ENCODE measurements at places on chromosomes 2 and 18.

GRCh38 chr18:11783716-11784331 is 67.4 kb upstream of the CHMP1B start:
- no peak for DNase-seq

- DNase-seq, result no peak
These were observed 168.5 kb downstream of the EN1 start for GRCh38 chr2:118678985-118679384.

DNA sequence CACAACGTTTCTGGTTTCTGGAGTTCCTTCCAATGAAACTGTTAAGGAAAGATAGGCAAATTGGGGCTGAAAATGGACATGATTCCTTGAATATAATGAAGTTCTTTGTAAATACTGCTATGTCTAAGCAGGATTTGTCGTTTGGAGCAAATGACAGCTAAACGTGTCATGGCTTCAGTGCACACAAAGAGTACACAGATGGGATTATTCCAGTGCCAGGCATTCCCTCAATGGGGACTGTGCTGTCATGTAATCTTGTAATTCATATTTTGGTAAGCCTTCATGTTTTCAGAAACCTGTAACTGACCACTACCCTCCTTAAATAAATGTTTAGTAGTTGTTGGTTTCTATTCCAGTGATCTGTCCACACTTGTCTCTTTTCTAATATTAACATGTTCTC is 404.7 kb upstream of the CDH7 start:
- no peak for DNase-seq

GRCh38 chr2:10909050-10909995 is 2.4 kb upstream of the KCNF1 start:
- no peak for DNase-seq

GRCh38 chr2:76953733-76954347 is 568.3 kb downstream of the LRRTM4 start:
- DNase-seq, result peak; percentile 50

DNA sequence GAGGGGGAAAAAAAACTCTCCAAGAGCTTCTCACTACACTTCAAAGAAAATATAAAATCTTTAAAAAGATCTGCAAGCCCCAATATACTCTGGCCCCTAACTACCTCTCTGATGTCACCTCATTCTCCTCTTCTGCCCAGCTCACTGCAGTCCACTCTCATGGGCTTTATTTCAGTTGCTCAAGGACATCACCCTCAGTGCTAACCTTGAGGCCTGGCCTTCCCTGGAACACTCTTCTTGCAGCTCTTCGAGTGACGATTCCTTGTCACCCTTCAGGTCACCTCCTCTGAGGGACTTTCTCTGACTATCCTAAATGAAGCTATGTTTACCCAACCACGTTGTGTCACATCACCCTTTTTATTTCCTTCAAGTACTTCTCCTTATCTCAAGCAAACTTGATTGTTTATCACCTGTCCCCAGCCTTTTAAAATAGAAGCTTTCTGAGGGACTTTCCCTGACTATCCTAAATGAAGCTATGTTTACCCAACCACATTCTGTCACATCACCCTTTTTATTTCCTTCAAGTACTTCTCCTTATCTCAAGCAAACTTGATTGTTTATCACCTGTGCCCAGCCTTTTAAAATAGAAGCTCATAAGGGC is 10.4 kb downstream of the RTTN start:
- DNase-seq, result no peak

DNA sequence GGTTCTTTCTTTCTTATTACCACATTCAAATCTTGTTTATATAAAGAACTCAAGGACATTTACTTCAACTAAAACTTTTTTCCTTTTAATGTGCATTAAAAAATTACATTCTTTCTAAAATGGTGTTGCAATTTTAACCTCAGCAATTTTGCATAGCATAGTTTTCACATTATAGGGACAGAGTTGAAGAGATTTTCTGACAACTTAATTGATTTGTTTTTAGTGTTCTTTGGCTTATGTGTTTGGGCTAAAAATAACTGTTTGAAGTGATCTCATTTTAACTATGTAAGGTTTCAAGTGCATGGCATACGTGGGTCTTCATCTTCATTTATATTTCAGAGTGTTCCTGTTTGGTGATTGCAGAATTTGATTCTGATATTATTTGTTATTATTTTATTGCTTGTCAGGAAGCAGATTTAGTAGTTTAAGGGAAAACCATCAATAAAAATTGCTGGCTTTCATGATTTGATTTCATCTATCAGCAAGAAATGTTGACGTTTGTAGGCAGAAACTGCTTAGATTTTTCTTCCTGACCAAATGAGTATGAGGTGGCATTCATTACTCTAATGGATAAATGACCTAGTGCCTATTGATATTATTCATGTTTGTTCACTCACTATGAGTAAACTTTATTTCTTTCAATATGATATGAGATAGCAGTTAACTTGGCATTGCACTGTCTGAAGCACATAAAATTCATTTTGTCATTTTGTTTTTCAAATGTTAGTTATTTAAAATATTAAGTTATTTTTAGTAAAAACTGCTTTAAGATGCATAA is 398.4 kb downstream of the NUP35 start:
- DNase-seq, result no peak

DNA sequence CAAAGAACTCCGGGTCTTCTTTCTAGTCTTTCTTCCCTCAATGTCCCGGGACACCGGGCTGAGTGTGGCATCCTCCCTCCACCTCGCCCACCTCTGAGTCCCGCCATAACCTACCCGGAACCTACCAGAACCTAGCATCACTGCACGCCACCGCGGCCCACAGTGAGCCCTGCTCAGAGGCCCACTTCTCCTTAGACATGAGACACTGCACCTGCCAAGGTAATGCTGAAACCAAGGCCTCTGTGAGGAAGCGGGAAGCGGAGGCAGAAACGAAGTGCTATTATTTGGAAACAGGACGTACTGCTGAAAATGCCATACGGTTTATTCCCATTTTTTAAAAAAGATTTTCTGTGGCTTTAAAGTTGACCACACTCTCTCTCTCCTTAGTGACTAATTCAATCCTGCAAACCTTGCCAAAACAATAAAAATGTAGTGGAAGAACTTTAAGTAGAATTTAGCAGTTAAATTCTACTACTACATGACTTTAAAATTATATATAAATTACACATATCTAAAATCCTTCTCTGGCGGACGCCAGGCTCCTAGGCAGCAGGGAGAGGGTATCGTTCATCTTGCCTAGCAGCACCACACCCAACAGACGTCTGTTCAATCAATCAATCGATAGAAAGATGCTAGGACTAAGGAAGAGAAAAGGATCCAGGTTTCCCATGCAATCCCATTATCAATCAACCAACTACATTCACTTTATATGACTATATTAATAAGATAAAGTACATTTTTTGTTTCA is 82.0 kb downstream of the ZNF516 start:
- DNase-seq, result no peak

GRCh38 chr2:130332271-130333073 is 10.2 kb upstream of the IMP4 start:
- DNase-seq, result peak; percentile 29

GRCh38 chr18:9594823-9595596 is 19.3 kb downstream of the PPP4R1 start:
- no peak for DNase-seq

GRCh38 chr18:27843783-27844777 is 332.9 kb downstream of the CDH2 start:
- no peak for DNase-seq

DNA sequence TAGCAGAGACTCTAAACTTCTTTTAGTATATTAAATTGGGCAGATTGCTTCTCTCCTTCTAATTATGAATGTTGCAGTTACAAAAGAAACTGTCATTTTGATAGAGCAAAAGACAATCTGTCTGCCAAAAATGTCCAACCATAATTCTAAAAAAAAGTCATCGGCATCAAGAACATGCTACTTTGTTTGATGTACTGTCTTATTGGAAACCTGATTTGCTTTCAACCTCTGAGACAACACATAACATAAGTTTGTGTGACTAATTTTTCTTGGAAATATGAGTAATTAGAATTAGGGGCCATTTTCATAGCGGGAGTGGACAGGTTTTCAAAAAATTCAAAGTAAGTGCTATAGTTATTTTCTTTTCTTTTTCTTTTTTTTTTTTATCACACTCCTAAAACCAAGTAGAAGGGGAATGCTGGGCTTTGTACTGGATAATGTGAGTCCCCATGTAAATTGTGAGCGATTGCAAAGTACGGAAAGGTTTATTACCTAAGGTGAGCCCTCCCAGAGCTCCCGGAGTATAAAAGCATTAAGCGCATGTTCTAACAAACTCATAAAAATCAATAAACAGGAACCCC is 59.1 kb downstream of the ZEB2 start:
- no peak for DNase-seq

DNA sequence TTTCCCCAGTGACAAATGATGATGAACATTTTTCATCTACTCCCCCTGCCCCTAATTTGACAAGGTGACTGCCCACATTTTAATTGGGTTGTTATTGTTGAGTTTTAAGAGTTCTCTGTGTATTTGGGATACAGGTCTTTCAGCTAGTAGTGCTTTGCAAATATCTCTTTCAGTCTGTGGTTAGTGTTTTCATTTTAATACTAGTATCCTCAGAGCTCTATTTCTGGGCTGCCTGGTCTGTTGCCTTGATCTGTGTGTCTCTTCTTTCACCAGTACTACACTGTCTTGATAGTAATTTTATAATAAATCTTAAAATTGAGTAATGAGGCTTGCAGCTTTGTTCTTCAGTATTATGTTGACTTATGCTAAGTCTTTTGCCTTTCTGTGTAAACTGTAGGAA is 19.7 kb downstream of the EIF5B start:
- no peak for DNase-seq

DNA sequence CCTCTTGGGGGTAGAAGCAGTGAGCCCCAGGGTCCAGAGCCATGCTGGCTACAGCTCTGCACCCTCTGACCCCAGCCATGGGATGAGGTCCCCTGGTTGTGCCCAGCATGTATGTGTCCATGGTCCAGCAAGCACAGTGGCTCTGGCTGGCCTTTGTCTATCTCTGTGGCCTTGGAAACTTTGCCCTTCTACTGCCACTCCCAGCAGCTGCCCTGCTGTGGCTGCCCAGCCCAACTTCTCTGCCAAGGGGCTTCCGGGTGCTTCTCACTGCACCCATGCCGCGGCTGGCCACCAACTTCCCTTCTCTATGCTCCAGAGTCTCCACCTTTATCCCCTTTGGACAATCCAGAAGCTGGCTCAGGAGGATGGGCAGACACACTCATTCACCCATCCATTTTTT is 18.8 kb downstream of the TMEM185B start:
- DNase-seq, result no peak

- no peak for DNase-seq
These were observed 184.8 kb downstream of the NR4A2 start for GRCh38 chr2:156147594-156148330.

DNA sequence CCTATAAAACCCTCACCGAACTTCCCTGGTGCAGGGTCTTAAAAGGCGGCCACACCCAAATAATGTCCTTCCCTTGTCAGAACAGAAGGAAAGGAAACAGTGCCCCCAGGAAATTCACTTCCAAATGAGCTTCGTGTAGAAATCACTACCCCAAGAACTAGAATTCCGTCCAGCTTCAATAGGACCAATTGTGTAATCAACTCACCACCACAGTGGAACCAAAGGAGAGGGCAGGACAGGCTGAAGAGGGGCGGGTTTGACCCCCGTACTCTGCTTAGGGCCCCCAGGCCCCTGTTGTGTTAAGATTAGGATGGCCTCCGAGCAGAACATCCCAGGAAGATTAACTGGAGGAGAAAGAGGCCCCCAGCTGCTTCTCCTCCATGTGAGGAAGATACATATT is 24.1 kb downstream of the GPR35 start:
- no peak for DNase-seq

GRCh38 chr18:31161757-31162418 is 768 bp downstream of the DSC1 start:
- DNase-seq, result no peak

DNA sequence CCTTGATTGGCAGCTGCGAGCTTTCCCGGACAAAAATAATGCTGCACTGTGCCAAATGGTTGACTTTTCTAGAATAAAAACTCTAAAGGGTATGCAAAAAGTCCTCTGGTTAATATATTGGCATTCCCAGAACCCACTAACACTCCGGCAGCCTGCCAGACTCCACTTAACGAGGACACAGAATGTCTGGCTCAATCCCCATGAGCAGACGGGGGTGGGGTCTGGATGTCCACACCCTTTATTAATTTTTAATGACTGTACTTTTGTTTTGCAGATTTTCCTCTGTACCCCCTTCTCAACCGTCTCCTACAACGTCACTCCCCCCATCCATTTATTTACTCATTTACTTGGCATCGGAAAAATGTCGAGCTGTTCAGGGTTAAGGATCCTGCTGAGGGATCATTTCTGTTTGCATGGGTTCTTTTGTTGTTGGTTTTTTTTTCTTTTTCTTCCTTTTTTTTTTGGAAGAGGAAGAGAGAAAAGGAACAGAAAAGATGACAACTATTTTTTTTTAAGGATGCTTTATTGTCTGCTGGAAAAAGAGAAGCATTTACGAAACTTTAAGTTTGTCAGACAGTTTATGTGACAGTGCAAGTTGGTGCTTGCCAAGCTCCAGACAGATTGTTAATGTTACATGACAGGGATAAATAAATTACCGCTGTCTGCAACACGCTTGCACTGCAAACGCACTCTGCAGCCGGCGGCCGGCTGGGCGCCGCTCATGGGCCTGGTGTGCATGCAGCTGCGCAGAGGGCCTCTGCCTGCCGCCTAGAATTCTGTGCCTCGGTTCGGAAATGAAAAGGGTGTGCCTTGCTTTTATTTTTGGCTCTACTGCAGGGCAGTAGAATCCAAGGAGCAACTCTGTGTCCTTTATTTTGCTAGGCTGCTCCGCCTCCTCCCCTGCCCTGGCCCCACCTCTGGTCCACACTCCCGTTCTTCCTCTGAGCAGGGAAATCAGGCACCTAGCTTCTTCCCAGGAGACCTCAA is 3.6 kb downstream of the LDLRAD4 start:
- DNase-seq, result no peak

GRCh38 chr2:223545830-223546229 is 56.3 kb downstream of the SCG2 start:
- no peak for DNase-seq

DNA sequence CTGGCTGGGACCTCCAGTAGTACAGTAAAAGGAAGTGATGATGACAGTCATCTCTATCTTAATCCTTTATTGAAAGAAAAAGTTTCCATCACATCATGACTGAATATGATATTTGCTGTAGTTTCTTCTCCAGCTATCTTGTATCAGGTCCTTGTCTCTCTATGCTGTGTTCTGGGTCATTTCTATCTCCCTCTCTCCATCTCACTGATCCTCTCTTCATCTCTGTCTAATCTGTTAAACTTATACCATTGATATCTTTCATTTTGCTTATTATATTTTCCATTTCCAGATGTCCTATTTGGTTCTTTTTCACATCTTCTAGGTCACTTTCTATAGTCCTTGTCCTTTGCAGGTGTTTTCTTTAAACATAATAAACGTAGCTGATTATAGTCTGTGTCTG is 12.3 kb downstream of the CYS1 start:
- no peak for DNase-seq

- no peak for DNase-seq
These were observed 72.8 kb downstream of the NEDD4L start for GRCh38 chr18:58116818-58117217.

GRCh38 chr2:208791257-208791656 is 384.7 kb downstream of the PTH2R start:
- DNase-seq, result no peak

DNA sequence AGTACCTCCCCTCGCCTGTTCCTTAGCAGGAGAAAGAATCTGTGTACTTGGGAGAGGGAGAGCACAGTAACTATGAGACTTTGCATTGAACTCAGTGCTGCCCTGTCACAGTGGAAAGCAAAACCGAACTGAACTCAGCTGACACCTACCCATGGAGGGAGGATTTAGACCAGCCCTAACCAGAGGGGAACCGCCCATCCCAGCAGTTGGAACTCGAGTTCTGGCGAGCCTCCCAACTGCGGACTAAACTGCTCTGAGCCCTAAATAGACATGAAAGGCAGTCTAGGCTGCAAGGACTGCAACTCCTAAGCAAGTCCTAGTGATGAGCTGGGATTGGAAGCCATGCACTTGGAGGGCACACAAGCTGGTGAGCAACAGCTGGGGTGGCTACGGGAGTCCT is 110.4 kb downstream of the GRB14 start:
- DNase-seq, result no peak
